PC-3 (cell line): ENCODE measurements at places on chromosomes 11 and 22. TPM values are rescaled to one million over a fixed set of nuclear protein-coding genes. Genes with fewer than 3 reads are reported as not detected.

Gene OR4D5
- not detected in 2 replicates for total RNA-seq

Gene GAL3ST1
- not detected in 2 replicates for total RNA-seq

Gene PEX26
- 30.6 and 51.3 TPM in 2 replicates for total RNA-seq

Gene OR51B4
- total RNA-seq = 0.11 TPM in 1 of 2 replicates, not detected in the other

GRCh38 chr22:50261615-50262459 is at the start of gene MAPK12:
Gene MAPK12 (minus strand): TSS chr22:50261683. CDS start chr22:50261509, 174 bp downstream.
- H3K27me3 ChIP-seq = no peaks in the 10 kb centered on the region
- peak within 1 kb of the TSS; percentile 79 for H3K4me3 ChIP-seq
- H3K36me3 ChIP-seq = no peaks in the 10 kb centered on the region
- peak; percentile 28 for DNase-seq

DNA sequence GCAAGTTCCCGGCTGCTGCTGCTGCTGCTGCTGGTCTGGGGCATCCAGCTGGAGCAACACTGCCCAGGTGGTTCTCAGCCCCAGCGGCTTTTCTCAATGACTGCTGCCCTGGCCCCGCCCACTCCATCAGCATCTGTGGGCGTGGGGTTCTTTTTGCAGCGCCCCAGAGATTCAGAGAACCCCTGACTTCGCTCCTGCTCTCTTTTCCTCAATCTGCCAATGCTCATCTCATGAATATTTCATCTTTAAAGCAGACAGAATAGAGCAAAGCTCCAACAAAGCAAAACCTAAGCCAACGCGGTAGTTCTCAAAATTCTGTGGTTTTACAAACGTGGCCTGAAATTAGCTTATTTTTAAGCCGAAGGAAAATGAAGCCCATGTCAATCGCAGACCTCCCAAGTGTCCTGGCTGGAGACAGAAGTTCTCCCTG is 363.6 kb downstream of the CTTN start:
- no peak overlapping the region for H3K27ac ChIP-seq
- H3K36me3 ChIP-seq = no peaks in the 10 kb centered on the region
- DNase-seq = no peak

DNA sequence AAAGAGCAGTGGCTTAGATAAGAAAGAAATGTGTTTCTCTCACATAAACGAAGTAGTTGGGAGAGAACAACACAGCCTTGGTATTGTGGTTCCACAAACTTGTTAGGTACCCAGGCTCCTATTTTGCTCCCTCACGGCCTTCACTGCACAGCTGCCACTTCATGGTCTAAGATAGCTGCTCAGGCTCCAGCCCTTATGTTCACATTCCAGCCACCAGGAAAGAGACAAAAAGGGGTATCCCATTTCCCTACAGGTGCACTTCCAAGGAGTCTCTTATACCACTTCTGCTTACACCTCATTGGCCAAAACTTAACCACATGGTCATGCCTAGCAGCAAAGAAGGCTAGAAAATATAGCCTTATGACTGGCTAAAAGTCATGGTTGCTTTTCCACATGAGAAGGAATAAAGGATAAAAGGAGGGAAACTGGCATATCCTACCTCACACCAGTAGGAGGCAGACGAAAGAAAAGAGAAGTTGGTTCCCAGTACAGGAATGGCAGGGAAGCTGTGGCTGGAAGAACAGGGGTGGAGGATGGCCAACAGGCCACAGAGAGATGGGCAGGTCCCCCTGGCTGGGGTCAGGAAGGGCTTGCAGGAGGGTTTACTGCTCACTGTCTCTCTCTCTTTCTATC is 5.4 kb upstream of the HDHD5 start:
- no peaks in the 10 kb centered on the region for H3K27me3 ChIP-seq
- H3K27ac ChIP-seq = no peak overlapping the region
- no peak for DNase-seq
- no peaks in the 10 kb centered on the region for H3K36me3 ChIP-seq

DNA sequence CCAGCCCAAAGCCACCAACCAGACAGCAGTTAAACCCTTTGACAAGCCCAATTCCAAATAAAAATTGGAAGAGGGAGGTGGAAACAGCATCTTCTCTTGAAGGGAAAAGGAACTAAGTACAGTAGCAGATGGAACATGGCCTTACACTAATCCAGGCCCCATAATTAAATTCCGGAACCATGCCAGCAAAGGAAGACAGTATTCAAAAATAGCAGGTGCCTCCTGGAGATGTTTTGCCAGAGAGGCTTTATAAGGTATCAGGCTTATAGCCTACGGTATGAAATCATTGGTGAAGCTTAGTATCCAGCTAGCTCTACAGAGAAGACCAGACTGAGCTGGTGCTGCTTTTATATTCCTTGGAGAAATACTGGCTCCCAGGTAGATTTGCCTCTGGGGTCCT is 344.1 kb upstream of the API5 start:
- DNase-seq = no peak
- no peak overlapping the region for H3K4me3 ChIP-seq
- no peaks in the 10 kb centered on the region for H3K36me3 ChIP-seq
- H3K27me3 ChIP-seq = no peaks in the 10 kb centered on the region
- no peaks in the 10 kb centered on the region for H3K4me1 ChIP-seq
- H3K27ac ChIP-seq = no peak overlapping the region

GRCh38 chr11:99069856-99070444 is 49.2 kb downstream of the CNTN5 start:
- no peaks in the 10 kb centered on the region for H3K27me3 ChIP-seq
- H3K4me1 ChIP-seq = no peaks in the 10 kb centered on the region
- DNase-seq = peak; percentile 39
- H3K4me3 ChIP-seq = peak overlapping the region; percentile 64
- no peaks in the 10 kb centered on the region for H3K36me3 ChIP-seq

- H3K4me1 ChIP-seq = no peaks in the 10 kb centered on the region
- H3K27me3 ChIP-seq = no peaks in the 10 kb centered on the region
- no peaks in the 10 kb centered on the region for H3K36me3 ChIP-seq
- DNase-seq = peak; percentile 54
- H3K4me3 ChIP-seq = no peak overlapping the region
These were observed 3.9 kb upstream of the PLA2G3 start for GRCh38 chr22:31144223-31144622.

DNA sequence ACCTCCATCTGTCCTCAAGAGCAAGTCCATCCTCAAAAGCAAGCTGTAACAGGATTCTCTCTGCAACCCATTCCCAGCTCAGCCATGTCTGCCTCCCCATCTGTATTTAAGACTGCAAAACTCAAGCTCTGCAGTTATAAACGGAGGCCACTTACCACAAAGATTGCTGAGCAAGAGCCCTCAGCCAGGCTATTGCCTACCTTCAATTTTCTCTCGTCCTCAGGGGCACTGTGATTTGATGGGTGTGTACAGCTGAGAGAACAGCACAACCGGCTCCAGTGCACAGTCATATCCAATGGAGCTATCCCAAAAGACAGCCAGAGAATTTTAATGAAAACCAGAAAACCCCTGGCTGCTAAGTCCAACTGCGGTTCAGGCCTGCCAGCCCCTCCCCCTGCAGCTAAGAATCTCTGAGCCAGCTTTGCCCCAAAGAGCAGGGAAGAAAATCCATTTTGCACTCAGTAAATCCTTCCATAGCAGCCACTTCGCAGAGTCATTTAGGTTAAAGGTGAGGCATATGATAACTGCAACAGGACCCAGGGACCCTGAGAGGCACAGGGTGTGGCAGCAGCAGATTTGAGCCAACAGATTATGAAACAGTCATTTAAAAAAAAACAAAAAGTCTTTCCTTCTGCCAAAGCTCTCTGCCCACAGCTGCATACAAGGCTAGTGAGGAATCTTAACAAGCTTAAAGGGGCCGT is 37.6 kb downstream of the RAB30 start:
- DNase-seq = peak; percentile 73
- peak overlapping the region; percentile 26 for H3K4me3 ChIP-seq
- H3K27ac ChIP-seq = peak overlapping the region; percentile 64
- no peaks in the 10 kb centered on the region for H3K27me3 ChIP-seq
- H3K4me1 ChIP-seq = peaks cover 21% of the 10 kb centered on the region

DNA sequence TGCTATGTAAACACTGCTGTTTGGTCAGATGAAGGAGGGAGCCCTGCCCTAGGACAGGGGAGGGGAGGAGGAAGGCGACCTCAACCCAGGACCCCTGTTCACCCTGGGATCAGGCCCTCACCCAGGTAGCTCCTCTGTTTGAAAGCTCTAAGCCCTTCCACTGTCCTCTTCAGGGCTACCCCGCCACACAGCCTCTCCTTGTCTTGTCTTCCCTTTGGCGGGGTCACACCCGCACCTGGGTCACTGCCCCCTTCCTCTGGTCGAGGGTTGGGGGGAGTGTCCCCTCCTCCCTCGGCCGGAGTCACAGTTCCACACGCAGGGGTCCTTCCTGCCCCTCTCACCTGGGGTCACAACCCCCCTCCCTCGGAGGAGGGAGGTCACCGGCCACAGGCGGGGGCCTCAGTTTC is 463 bp upstream of the PTPMT1 start:
- no peaks in the 10 kb centered on the region for H3K27me3 ChIP-seq
- no peak for DNase-seq
- H3K27ac ChIP-seq = peak overlapping the region; percentile 48
- peak overlapping the region; percentile 97 for H3K4me3 ChIP-seq
- peaks cover 11% of the 10 kb centered on the region for H3K4me1 ChIP-seq

DNA sequence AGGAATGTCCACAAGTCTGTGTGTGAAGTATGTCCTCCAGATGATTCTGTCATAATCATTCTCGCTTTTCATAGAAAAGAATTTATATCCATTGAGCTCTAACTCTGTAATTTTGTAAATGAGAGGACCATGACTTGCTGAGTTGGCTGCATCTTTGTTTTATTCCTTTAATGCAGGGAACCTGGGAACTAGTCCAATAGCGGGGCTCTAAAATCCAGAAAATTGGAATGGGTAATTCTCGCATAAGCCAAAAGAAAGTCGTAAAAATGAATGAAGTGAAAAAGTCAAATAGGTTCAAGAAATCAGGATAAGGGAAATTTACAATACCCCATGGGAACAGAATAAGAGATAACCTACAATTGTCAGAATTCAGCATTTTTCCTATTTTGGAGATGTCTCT is 232.5 kb downstream of the RAB38 start:
- H3K27ac ChIP-seq = no peak overlapping the region
- H3K4me3 ChIP-seq = no peak overlapping the region
